ENCODE measurements at places on chromosomes 1 and 21. TPM values are rescaled to one million over a fixed set of nuclear protein-coding genes. Genes with fewer than 3 reads are reported as not detected.
A peak's percentile ranks its signal among the peaks of the same experiment; 100 is the strongest.

DNA sequence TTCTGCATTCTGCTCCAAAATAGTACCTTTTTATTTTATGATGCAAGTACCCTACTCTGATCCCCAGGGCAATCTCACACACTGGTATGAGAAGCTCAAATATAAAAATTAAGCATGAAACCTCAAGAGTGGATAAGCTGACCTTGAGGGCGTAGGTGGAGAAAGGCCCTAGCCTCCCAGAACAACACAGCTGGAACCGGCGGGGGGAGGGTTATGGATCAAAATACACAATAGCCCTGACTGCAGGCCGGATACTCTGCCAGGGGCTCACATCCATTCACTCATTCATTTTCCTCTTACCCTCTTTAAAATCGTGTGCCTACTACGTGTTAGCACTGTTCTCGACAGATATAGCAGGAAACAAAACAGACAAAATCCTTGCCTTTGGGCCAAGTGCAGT is 32.8 kb upstream of the ECE1 start:
- no peak for DNase-seq

GRCh38 chr1:56054959-56055358 is 524.4 kb downstream of the PLPP3 start:
- DNase-seq, result no peak

GRCh38 chr1:184287001-184287400 is 99.8 kb upstream of the C1orf21 start:
- DNase-seq, result no peak

DNA sequence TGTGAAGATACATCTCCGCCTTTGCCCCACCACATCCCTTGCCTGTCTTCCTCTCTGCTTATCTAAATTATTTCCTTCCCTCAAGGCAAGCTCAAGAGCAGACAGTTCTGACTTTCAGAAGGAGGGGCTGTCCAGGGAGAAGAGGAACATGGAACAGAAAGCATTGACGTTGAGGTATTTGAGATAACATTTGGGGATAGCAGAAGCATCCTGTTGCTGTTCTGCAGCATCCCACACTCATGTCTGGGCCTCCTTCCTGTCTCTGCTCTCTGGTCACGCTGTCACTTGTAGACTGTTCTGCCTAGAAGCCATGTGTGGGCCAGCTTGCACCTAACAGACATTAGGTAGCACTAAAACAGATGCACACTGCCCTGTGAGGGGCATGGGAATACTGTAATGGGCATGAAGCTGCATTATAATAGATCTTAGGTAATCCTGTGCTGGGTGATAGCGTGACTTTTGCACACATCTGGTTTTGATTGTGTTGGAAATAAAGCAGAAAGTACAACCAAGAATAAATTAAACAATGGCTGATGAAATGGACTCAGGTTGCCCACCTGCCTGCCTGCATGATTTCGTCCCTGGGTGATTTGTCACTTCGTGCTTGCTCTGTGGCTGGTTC is 660 bp upstream of the RD3 start:
- no peak for DNase-seq

GRCh38 chr1:226732856-226733291 is 6.2 kb downstream of the ITPKB start:
- no peak for DNase-seq

- peak; percentile 92 for DNase-seq
These were observed 47.7 kb downstream of the ETS2 start for GRCh38 chr21:38853421-38853919.

The RIPPLY3 gene
- 0.15 TPM for total RNA-seq

GRCh38 chr1:150456146-150456647 is 31.0 kb upstream of the TARS2 start:
- no peak for DNase-seq

DNA sequence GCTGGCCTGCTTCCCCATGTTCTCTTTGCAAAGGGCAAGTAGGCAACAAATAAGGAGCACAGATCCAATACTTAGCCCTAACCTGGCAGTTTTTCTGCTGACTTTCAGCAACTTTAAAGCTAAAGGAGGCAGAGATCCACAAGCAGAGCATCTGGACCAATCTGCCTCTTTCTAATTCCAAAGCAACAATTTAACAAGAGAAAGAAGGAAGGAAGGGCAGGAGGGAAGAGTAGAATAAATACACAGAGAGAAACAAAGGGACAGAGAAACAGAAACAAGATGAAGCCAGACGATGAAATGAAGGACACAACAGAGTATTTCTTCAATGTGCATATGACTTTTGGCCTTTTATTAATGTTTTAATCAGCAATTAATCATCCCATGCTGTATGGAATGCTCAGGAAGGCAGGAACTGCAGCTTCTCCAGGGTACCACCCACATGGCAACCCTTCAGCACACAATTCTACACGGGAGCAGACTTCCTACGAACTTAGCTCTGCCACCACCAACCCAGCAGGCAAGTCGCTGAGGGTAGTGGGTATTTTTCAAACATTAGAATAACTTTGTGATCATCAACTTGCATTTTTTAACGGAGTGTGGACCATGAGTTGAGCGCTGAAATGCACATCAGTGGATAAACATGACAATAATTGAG is 15.3 kb downstream of the CLCC1 start:
- DNase-seq, result no peak

DNA sequence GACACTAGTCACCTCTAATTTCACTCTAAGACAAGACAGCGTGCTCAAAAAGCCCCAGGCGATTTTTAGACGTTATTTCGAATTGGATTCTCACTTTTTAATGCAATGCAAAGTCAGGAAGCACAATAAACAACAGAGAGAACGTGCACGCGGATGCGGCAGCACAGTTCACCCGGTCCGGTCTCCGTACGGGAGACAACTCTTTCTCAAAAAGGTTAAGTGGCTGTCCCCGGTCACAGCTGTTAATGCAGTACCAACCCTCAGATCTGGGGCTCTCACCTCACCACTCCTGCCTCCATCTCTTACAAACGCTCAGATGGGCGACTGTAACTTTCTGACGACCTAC is 1.2 kb downstream of the HP1BP3 start:
- no peak for DNase-seq

DNA sequence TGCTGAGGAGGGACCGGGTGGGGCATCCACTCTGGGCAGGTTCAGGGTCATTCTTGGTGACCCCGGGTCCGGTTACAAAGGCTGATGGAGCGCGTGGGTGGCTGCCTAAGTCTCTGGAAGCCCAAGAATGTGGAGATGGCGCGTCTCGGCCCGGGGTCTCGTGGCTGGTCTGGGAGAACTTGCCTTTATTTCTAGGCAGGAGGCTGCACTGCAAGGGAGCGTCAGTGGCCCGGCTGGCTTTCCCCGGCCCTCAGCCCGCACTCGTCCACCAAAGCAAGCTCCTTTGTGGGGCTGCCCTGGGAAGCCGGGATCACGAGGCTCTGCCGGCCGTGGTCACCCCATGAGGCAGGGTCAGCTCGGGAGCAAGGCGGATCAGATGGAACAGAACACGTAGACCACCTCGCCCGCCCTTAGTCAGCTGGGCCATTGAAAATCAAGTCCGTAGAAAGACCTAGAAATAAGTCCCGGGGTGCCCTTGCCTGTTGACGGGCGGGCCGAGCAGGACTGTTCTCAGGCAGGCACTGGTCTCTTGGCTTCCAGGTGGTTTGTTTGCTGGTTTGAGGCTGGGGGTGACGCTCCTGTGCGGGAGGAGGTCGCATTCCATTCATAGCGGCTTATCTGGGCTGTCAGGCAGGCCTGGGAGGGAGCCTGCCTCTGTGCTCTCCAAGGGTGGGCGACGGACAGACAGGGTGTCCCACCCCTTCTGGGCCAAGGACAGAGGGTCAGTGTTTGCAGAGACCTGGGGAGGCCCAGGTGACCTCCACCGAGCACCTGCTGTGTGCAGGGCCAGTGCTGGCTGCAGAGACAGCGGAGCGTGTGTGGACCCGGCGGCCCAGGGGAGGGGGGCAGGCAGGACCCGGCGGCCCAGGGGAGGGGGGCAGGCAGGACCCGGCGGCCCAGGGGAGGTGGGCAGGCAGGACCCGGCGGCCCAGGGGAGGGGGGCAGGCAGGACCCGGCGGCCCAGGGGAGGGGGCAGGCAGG is 25.8 kb downstream of the COL18A1 start:
- DNase-seq, result peak; percentile 69

DNA sequence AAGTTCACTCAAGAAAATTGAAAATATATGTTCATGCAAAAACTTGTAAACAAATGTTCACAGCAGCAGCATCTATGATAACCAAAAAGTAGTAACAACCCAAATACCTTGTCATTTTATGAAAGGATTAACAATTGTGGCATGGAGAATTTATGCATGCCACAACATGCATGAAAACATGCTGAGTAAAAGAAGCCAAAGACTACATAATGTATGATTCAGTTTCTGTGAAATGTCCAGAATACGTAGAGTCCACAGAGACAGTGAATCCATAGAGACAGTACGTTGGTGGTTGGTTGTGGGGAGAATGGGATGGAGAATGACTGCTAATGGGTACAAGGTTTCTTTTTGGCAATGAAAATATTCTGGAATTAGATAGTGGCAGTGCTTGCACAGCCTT is 148.7 kb downstream of the MAST2 start:
- no peak for DNase-seq

The SPRR3 gene
- not detected for total RNA-seq

- DNase-seq, result no peak
These were observed 62.9 kb upstream of the CNTN2 start for GRCh38 chr1:204979891-204980649.

DNA sequence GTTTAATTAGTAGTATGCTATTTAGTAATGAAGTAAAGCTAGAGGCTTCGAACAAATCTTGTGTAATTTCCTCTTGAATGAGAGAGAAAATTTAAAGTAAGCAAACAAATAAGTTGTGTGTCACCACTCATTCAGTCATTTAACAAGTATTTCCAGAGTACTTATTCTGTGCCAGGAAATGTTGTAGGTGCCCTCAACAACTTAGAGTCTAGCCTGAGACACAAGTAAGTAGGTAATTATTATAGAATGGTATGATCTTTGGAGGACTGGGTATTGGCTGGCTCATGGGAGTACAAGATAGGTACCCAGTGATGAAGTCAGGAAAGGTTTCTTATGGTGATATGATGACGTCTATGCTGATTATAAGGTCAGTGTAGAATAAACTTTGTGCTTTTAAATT is 17.4 kb upstream of the METTL18 start:
- DNase-seq, result no peak

DNA sequence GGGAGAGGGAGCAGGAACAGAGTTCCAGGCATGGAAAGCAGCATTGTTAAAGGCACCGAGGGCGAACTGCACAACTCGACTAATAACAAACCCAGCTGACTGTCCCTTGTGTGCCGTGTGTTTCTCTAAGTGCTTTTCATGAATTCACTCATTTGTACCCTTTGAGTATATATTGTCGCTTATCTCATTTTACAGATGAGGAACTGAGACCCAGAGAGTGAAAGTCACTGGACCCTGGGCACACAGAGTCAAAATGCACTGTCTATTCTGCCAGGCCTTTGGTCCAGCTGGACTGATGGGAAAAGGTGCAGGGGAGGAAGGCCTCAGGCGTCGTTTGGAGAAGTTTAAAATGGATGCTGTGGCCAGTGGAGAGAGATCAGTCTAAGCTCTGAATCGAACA is 100.7 kb upstream of the GRIK3 start:
- DNase-seq, result no peak

DNA sequence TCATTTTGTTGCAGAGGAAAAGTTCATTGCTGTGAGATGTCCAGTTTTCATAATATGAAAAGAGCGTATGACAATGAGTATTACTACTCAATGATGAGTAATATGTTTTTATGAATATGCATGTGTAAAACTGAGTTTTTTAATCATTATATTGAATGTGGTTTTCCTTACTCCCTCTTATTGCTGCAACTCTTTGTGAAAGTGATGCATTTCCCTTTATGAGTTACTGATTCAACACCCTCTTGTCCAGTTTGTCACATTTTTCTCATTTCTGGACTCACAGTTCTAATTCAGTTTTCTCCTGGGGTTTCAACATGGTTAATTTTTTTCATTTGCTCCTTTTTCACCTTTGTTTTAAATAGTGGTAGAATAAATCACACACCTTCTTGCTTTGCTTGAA is 35.2 kb upstream of the KCNJ15 start:
- peak; percentile 84 for DNase-seq

GRCh38 chr21:29376556-29376955 is 77.8 kb downstream of the BACH1 start:
- DNase-seq, result no peak

The PRKACB gene
- 33.1 TPM for total RNA-seq

The CRYAA gene
- not detected for total RNA-seq

- DNase-seq, result peak; percentile 98
These were observed 54.1 kb downstream of the KCNJ15 start for GRCh38 chr21:38310646-38311485.

- DNase-seq, result no peak
These were observed 48.5 kb downstream of the RGS7 start for GRCh38 chr1:241308471-241308870.

DNA sequence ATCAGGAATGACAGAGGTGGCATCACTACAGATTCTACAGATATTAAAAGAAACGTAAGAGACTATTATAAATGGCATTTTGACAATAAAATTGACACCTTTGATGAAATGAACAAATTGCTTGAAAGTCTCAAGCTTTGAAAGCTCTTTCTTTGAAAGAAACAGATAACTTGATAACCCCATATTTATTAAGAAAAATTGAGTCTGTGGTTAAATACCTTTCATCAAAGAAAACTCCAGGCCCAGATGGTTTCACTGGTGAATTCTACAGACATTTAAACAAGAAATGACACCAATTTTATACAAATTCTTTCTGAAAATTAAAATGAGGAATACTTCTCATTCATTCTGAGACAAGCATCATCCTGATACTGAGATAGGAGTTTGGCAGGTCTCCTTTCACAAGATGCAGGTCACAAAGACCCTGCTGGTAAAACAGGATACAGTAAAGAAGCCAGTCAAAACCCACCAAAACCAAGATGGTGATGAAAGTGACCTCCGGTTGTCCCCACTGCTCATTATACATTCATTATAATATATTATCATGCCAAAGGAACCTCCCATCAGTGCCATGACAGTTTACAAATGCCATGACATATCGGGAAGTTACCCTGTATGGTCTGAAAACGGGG is 210.9 kb downstream of the AKT3 start:
- DNase-seq, result no peak

DNA sequence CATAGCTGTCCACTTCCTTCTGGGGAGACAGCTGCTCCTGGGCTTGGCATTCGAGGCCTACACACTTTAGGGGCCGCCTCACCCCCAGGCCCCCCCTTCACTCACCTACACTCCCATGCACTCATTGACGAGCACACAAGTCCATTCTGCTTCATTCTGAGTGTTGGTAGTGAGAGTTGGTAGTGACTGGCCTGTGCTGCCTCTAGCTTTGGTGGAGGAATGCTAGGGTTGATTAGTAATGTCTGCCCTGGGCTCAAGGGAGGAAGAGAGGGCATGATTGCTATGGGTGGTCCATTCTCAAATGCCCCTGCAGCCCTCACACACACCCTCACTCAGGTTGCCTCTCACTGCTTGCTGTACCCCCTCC is 30.4 kb downstream of the TRIM11 start:
- no peak for DNase-seq

GRCh38 chr1:167003711-167004110 is 14.6 kb downstream of the MAEL start:
- peak; percentile 95 for DNase-seq

DNA sequence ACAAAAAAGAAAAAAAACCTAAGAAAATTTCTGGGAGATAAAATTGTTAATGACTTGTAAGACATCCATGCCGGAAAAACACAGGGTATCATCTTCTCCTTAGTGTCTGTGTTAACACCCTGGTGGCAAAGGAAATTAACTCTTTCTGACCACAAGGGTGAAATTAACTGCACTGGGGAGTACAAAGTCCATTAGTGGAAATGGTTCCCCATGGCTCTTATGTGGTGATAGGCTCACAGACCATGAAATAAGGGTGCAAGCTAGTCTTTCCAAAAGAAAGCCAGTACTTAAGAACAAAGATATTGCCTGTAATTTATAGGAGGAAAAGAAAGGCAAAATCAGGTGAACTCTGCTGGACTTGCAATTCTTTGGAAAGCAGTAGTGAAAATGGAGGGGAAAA is 185.4 kb downstream of the LRRIQ3 start:
- DNase-seq, result no peak

The DMBX1 gene
- not detected for total RNA-seq
